Inflammatory macrophage treated with lipopolysaccharide for 1 hour (primary cell): ENCODE measurements at places on chromosomes 7 and 10.

DNA sequence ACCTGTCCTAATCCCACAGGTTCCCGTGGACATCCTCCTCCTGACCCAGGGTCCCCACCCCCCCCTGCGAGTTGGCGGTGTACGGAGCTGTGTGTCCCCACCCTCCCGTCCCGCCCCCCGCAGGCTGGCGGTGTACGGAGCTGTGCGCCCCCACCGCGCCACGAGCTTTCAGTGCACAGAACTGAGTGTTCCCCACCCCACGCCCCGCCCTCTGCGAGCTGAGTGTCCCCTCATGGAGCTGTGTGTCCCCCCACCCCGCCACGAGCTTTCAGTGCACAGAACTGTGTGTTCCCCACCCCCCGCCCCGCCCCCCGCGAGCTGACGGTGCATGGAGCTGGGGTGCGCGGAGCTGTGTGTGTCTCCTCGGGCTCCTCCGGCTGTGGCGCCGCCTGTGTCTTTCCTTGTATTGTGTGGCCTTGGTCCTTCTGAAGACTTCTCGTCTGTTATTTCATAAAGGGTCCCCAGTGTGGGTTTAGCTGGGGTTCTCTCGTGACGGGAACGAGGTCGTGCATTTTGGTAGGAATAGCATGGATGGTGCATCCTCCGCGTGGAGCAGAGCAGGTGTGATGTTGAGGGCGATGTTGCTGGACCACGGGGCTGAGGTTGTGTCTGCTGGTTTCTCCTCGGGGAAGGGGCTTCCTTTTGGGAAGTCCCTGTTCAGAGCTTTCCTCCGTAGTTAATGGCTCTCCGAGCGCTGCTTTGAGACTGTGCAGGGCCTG is 18.0 kb upstream of the JAKMIP3 start:
- no peak for DNase-seq

DNA sequence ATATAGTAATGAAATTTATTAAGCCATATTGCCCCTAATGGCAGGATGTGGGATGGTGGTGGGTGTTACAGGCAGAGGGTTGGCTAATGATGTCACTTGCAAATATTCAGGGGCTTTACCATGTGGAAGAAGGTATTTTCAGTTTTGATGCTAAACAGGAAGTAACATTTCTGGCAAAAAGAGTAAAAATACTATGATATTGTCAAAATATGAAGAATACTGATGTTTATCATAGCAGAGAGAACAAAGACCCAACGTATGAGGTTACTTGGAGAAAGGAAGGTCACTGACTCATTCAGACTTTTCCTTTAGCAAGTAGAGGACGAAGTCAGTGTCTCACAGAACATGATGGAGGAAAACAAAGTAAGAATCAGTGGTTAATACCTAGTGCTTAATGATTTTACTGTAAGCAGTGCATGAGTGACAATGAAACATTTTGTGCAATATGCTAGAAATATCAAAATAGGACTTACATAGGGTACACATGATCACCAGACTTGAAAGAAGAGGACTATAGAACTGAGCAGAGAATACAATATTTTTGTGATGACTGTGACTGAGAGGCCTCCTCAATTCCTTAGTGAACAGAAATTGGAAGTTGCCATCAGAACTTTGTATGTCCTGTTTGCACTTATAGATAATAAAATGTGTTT is 89.7 kb upstream of the STEAP4 start:
- DNase-seq, result peak; percentile 80

DNA sequence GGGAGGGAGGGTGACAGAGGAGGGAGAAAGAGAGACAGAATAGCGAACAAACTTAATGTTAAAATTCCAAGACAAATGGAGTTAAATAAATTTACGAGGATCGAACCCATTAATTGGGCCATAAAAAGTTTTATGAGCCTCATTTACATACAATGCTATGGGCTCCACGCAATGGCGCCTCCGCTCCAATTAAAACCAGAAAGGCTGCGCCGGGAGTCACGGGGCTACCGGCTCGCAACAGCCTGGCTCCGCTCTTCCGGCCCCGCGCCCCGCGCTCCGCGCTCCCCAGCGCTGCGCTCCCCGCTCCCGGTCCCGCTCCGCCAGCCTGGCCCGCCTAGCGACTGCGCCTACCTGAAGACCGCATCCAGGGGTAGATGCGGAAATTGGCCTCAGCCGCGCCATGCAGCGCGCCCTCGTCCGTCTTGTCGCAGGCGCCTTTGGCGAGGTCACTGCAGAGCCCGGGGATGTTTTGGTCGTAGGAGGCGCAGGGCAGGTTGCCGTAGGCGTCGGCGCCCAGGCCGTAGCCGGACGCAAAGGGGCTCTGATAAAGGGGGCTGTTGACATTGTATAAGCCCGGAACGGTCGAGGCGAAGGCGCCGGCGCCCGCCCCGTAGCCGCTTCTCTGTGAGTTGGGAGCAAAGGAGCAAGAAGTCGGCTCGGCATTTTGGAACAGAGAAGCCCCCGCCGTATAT is 513 bp downstream of the HOXA7 start:
- peak; percentile 12 for DNase-seq

- DNase-seq, result no peak
These were observed 128.4 kb upstream of the TCF7L2 start for GRCh38 chr10:112821663-112822062.

- DNase-seq, result no peak
These were observed 176.9 kb downstream of the PTPRN2 start for GRCh38 chr7:158410720-158411119.

- DNase-seq, result no peak
These were observed 88.0 kb downstream of the GPR26 start for GRCh38 chr10:123754123-123754522.

DNA sequence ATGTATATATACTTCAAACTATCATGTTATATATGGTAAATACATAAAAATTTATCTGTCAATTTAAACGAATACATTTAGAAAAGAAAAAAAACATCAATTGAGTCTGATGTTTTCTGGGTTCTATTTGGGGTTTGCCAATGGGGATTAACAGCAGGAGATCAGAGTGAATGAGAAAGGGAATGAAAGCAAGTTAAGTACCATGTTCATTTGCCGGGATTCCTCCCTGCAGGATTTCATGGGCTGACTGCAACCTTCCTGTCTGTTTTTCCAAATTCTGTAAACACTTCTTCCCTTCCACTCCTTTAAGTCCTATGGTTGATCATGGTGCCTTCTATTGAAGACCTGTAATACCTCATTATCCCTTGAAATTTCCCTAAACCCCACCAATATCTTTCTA is 33.9 kb upstream of the SEMA3A start:
- DNase-seq, result no peak

DNA sequence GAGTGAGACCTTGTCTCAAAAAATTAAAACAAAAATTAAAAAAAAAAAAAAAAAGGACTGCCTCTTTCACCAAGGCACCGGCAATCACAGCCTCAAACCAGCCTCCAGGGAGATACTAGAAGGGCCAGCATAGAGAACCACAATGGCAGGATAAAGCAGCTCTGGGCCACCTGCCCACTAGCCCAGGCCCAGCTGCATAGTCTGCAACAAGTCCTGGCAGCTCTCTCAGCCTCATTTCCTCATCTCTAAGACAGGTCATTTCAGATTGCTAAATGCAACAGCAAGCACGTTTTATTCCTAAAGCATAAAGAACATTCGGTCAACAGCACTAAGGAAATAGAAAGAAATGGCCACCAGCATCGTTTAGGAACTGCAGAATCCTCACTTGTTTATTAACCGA is 28.8 kb downstream of the XPNPEP1 start:
- DNase-seq, result no peak

GRCh38 chr7:92231-92674 is 100.1 kb upstream of the FAM20C start:
- DNase-seq, result no peak

DNA sequence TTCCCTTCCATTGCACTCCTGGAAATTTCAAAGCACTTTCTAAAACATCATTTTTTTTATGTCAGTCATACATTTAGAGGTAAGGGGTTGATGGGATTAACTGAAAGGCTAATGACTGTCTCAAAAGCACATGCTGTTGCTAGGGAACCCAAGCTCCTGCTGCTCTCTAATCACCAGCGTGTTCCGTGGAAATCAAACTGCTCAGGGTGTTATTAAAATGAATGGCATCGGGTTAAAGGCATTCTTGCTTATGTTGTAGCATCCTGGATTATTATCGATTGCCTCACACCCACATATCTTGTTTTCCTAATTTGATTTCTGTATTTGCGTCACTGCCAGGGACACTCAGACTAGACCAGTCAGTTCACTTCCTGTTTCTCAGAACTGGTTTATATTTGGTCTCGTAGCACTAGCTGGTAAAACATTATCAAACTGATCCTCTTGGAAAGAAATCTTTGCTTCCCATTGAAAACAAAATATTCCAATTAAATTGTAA is 216.5 kb upstream of the MKLN1 start:
- DNase-seq, result peak; percentile 56

DNA sequence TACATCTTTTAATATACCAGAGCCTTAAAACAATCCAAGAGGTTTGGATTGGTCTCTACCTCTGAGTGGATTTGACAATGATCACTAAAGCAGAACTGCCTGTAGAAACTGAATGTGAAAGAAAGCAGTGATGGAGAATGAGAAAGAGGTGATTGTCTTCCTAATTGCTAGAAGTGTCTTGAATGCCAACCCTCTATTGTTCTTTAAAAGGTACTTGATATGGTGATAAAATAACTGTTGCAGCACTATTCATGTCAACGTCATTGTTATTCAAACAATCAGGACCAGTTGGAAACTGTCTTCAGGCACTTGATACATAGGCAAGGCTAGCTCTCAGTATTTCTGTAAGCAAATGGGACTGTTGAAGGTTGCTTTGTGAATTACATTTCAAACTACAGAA is 47.9 kb upstream of the ITPRID1 start:
- DNase-seq, result no peak

- DNase-seq, result no peak
These were observed 1.7 kb downstream of the ADAMTS14 start for GRCh38 chr10:70673929-70674559.

DNA sequence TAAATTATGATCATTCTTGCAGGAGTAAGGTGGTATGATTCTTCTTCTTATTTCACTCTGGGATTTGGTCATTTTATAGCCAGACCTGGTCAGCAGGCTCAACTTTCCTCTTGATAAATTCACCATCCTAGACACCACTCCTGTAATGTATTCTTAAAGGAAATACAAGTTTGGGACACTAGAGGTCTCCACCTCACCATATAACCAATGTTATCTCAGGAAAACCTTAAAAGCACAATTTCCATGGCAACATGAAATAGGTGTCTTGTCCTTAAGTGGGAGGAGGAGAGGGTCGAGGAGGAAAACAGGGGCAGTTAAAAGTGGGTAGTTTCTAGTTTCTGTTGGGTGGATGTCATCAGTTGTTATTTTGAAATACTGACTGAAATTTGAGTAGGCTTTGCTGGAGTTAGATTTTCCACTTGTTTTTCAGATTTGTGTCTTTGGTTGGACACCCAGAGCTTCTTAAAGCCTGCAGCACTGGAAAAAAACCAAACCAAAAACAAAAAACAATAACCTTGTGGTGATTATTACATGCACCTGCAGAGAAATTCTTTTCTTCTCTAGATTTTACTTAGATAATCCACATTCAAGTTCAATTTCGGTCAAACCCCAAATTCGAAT is 163.1 kb downstream of the PRKCQ start:
- DNase-seq, result peak; percentile 51

DNA sequence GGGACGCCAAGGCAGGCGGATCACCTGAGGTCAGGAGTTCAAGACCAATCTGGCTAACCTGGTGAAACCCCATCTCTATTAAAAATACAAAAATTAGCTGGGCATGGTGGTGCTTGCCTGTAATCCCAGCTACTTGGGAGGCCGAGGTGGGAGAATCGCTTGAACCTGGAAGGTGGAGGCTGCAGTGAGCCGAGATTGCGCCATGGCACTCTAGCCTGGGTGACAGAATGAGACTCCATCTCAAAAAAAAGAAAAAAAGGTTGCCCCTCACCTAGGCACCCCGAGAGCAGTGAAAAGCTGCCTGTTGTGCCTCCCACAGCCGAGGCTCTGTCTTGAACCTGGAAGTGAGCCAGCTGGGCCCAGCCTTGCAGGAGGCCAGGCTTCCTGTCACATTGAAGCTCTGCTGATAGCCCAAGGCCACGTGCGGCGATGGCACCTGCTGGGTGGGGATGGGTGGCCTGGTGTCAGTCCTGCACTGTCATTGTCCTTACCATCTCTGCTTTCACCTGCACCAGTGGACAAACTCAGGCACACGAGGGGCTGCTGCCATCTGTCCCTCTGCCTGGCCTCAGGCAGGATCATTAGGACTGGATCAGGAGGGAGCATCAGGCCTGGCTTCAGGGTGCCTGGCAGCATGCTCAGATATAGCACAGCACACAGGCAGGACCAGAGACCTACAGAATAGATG is 37.8 kb downstream of the DNAJB12 start:
- no peak for DNase-seq

DNA sequence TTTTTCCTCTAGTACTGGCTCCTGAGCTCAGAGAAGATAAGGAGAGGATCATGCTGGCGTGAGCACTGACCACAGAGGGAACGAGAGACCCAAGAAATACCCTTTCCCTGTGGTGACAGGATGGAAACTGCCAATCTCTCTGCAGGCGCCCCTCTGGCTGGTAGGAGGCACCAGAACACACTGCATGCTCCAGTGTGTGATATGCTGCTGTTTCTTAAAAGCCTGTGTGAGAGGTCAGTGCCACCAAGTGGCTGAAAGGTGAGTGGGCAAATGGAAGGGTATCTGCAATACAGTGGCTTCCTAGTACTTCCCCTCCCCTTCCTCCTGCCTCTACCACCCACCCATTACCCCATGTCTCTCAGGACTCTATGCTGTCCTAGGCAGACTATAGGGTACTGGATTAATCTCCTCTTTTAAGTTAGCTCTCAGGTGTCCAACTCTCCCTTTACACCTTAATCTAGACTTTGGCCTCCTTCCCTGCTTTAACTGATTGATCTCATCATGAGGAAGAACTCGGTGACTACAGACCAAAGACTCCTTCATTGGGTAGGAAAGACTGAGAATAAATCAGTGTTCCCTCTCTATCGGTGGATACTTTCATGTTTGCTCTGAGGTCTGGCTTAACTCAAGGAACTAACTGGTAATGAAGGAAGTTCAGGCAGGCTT is 283.6 kb downstream of the ADRA2A start:
- no peak for DNase-seq

GRCh38 chr10:119238577-119238976 is 31.2 kb downstream of the GRK5 start:
- no peak for DNase-seq

GRCh38 chr7:158733775-158734494 is 29.3 kb upstream of the NCAPG2 start:
- DNase-seq, result no peak

DNA sequence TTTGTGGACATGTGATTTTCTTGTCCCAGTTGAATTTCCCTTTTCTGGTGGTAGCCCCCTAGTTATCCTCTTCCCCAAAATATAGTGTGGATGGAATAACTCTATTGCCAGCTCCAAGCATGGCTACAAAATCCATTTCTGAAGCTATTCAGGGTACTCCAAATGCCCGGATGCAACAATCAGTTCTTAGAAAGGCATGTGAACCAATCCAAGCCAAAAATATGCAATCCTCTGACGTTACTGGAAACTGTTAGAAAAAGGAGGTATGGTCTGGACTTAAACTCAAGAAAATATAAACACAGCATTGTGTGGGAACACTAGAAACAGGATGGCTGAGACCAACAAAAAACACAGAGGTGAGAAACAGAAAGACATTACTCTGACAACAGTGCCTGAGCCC is 347.0 kb downstream of the GPAM start:
- DNase-seq, result no peak
